NCI-H1417 (cell line): ENCODE measurements at places on chromosomes 5 and 9.

- no peak for DNase-seq
These were observed 40.0 kb downstream of the KLHL3 start for GRCh38 chr5:137695651-137696428.

- peak; percentile 41 for DNase-seq
These were observed 1.4 kb downstream of the CHD1 start for GRCh38 chr5:98927242-98927988.

DNA sequence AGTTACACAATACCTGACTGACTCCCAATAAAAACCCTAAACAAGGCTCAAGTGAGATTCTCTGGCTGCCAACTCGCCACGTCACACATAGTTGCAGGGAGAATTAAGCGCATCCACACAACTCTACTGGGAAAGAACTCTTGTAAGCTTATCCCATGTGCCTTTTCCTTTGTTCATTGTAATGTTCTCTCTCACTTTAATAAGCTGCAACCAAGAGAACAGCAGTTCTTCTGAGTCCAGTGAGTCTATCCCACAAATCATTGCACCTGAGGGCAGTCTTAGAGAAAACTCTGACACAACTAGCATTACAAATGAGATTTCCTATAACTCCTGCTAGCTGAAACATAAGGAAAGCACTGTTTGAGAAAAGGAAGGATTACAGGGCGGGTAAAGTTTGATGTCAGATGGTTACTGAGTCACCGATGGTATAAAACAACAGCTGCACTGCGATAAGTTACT lies 27.4 kb downstream of the CENPK start:
- DNase-seq = no peak

- DNase-seq = peak; percentile 32
These were observed 7.3 kb upstream of the ANXA6 start for GRCh38 chr5:151164687-151165392.

DNA sequence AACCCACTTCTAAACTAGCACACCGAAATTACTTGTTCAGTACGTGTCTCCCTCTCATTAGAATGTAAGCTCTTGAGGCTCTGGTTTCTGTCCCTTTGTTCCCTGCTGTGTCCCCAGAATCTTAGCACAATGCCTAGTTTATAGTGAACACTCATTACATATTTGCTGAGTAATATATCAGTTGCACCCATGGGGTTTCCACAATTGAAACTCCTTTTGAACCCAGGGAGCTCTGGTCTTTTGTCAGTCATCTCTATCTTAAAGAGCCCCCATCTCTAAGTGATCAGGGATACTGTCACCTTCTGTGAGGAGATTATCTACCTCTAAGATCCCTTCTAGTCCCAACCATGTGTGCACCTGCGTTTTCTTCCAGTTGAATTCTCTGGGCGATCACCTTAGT lies 12.8 kb downstream of the CAMK4 start:
- DNase-seq = no peak

DNA sequence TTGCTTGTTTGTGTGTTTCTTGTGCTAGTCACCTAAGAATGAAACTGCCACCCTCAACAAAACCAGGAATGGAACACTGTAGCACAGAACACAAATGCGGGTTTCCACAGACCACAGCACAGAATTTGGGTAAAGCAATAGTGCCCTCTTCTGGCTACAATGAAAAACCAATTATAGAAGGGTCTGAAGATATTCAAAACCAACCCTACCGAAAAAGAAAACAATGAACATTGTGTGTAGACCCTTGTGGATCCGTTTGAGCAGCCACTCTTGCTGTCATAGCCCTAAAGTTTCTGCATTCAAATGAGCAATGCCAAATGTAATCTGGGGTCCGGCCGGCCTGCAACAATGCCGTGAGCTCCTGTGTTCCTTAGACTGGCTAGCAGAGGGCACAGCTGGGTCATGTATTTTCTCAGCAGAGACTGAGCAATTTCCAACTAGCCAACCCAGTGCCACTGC lies 8.3 kb upstream of the ENC1 start:
- DNase-seq = peak; percentile 6

- DNase-seq = no peak
These were observed 27.8 kb downstream of the NUTM2F start for GRCh38 chr9:94300470-94301301.

DNA sequence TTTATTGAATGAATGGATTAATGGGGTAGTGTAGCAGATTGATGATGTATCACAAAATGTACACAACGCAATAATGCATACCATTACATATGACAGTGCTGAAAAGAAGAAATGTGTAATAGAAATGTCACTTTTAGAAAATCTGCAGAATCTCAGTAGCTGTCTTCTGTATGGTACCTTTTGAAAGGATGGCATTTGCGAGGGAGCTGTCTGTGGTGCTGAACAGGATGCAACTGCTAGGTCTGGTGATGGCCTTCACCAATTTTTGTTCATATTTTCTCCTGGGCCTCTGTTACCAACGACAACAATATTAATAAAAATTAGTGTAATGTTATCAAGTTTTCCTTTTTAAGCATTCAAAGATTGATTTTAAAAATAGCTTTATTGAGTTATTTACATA lies 36.2 kb upstream of the OTULIN start:
- no peak for DNase-seq

- DNase-seq = peak; percentile 76
These were observed 265.8 kb downstream of the MLLT3 start for GRCh38 chr9:20356403-20357036.
